ENCODE measurements at places on chromosomes 1 and 21.

GRCh38 chr1:41109310-41110197 lies 88.0 kb upstream of the SLFNL1 start:
- DNase-seq: peak; percentile 96

DNA sequence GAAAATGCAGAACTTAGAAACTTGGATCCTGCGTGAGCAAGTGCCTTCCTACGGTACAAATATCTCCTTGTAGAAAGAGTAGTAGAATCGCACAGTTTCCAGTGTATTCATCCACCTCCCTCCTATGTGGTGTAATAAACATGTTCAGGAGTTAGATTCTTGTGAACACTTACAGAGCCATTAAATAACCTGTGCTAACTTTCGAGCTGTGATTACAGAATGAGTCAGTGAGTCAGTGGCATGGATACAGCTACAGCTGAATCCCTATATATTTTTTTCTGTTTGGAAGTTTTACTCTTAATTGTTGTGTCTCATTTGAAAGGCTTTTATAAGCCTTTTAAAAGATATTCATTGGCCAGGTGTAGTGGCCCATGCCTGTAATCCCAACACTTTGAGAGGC lies 148.7 kb downstream of the EDEM3 start:
- DNase-seq: no peak

GRCh38 chr1:156728599-156729462 lies at the start of gene ISG20L2:
Gene ISG20L2 (minus strand): TSS chr1:156728766. CDS start chr1:156727652, 1,114 bp downstream.
- peak; percentile 98 for DNase-seq

DNA sequence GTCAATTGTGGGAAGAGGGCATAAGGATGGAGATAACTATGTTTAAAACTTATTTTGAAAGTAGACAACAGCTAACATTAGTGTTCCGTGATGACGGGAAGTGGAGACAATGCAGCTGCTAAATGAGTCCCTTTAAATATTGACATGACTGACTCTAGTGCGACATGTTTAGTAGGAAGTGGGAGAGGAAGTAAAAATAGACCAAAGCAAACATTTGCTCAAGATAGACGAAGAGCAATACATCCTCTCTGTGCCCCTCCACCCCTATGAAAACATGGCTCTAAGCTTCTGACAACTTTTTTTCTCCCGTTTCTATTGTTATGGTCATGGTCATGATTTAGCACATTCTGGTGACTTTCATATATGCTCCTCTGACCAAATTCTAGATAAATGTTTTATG lies 60.0 kb upstream of the HMCN1 start:
- DNase-seq: no peak

- DNase-seq: peak; percentile 57
Observed at GRCh38 chr1:1270813-1271212, 2.8 kb downstream of the UBE2J2 start.

GRCh38 chr21:36548866-36549265 lies 68.9 kb upstream of the CLDN14 start:
- no peak for DNase-seq

DNA sequence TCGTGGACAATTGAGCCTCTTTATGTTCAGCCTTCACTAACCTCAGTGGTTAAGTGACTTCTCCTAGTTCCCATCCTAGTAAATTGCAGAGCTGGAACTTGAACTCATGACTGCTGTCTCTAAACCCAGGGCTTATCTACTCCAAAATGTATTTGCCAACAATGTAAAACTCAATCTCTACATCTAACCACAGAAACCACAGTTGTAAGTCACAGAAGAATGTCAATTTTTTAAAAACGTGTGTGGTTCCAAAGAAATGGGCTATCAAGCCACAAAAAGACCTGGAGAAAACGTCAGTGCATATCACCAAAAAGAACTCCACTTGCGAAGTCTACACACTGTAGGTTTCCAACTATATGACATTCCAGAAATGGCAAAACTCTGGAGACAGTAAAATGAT lies 172.6 kb upstream of the HMCN1 start:
- DNase-seq: peak; percentile 92

GRCh38 chr1:9843576-9843945 lies 19.8 kb upstream of the CLSTN1 start:
- DNase-seq: no peak

GRCh38 chr1:230127105-230128054 lies 60.3 kb downstream of the GALNT2 start:
- no peak for DNase-seq

DNA sequence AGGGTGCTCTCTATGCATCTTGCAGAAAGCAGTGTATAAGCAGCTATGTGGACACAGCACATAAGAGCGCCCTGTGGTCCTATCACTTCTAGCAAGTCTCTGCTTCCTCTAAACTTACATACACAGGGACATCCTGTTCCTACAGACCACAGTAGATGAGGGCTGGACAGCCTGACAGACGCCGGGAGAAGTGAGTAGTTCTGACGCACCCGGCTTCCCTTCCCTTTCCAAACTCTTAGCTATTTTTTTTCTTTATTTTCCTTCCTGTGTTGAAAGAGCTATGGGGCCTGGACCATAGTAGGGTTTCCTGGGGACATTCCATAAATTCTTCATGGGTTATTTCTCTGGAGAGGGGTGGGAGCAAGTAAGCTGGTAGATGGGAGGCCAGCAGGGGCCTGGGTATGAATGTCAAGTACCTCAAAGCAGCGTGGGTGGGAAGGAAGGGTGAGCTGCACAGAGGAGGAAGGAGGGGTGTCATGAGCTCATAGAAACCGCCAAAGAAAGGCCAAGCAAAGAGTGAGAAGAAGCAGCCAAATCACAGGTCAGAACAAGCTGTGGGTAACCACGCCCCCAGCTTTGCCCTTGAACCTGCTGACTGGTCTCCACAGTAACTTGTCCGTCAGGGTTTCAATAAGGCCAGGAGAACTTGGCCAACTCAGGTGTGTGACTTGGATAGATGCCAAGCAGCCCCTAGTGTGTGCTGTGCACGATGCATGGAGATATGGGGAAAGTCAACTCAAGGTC lies 36.6 kb downstream of the PLXNA2 start:
- DNase-seq: peak; percentile 99

GRCh38 chr1:228867108-228867950 lies 132.1 kb downstream of the RHOU start:
- DNase-seq: peak; percentile 4

DNA sequence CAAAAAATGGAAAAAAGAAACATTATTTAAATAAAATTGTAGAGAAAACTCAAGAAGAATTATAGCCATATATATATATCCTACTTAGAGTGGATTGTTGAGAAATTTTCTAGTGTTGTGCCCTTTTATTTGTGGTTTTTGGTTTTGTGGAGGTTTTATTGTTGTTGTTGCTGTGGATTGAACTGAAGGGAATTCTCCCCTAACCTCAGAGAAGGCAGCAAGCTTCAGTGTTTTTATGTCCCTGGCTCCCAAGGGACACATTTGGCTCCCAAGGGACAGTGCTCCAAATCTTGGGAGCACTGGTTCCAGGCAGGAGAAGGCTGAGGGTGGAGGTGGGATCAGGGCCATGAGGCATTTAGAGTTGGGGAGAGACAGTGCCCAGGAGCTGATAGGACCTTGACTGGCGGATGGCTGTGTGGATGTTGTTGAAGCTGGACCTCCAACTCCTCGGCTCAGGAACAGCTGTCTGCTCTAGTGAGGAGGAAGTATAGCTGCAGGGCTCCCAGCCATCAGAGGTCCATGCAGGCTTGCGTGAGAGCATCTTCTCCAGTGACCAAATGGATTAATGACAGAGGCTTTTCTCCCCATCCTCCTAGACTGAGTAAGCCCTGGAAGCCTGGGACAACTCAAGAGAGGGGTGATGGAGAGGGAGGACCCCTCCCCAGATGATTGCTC lies 100.5 kb downstream of the TEX35 start:
- DNase-seq: no peak

DNA sequence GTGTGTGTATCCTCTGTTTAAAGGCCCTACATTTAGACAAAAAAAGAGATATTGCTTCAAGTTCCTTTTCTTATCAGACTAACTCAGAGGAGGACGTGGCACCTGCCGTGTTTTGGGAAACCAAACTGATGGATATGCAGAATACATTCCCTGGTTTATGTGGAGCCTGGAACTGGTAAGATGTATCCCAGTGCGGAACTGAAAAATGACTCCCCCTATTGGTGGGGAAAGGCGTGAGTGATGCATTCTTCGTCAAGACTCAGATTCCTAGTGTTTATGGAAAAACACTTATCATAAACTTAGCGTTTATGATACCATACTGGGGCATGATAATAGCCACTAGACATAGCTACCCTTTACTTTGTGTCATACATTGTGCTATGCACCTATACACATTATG lies 154.2 kb downstream of the ZNF326 start:
- no peak for DNase-seq

- no peak for DNase-seq
Observed at GRCh38 chr1:40305451-40305850, 11.6 kb downstream of the COL9A2 start.
